Activated effector memory CD4-positive, alpha-beta T cell treated with Interleukin-2 at 50 U/mL for 16 hours (primary cell): ENCODE measurements at places on chromosomes 11 and 22.

- no peak for DNase-seq
Observed at GRCh38 chr11:76322942-76323341, 58.0 kb downstream of the THAP12 start.

DNA sequence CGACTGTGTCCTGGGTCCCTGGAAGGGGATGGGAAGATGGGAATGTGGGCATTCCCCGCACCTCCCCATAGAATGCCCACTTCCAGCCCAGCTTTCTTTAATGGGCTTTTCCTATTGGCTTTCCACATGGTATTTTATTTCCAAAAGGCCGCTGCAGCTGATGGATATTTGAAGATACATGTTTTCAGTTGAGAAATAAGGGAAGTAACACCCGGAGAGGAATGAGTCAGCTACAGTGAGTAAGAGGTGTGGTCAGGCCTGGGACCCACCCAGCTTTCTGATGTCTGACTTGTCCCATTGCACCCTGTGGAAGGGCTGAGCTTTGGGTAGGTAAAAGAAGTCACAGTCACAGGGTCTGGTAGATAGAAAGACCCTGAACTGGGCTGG lies 476.9 kb downstream of the MIAT start:
- no peak for DNase-seq

DNA sequence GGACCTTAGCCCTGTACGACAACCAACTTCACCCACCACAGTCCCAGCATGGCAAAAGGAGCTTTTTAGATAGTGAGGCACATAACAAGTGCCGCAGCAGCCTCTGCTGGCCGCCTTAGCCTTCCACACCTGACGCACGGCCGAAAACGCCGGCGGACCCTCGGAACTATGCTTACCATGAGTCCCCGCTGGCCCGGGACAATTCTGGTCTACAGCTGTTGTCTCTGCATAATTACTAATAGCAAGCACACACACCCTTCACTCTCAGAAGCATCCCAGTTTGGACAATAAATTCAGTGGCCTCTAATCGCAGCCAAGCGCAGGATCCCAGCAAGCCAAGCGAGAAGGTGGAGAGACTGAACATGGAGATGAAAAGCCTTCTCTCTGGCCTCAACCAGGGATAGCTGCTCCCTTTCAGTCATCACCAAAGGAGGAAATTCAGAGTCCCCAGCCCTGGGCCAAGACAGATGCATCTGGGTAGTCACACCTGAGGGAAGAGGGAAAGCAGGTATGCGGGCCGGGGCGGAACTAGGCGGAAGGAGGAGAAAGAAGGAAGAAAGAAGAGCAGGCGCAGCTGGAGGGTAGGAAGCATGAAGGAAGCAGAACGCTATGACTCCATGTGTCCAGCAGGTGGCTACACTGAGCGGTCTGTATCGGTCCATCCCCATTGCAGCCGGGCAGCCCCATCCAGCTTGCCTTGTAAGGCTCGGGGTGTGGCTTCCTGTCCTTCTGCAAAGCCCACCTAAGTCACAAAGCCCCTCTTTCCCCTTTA lies 40.3 kb downstream of the BUD13 start:
- peak; percentile 27 for DNase-seq

GRCh38 chr11:107157146-107157808 lies 139.0 kb upstream of the GUCY1A2 start:
- DNase-seq: no peak

GRCh38 chr22:38314933-38315822 lies 2.1 kb downstream of the CSNK1E start:
- DNase-seq: no peak

- no peak for DNase-seq
Observed at GRCh38 chr11:35029979-35030682, 108.8 kb upstream of the CD44 start.

DNA sequence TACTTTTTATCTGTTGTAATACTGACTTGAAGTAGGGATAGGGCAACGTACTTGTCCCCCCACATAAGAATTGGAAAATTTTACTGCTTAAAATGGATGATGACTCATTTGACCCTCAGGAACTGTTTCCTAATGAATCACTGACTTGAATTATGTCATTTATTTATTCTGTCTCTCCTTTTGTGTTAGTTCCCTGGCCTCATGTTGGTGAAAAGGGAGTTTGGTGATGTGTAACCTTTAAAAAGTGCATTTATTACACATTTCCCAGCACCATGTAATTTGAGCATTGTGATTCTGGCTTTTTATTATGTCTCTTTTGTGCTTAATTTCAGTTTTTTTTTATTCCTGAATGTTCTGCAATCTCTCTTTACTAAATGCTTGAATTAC lies 20.3 kb upstream of the PGM2L1 start:
- no peak for DNase-seq

- no peak for DNase-seq
Observed at GRCh38 chr11:130003717-130004001, 1.0 kb upstream of the PRDM10 start.

- no peak for DNase-seq
Observed at GRCh38 chr22:41481131-41481830, 12.4 kb downstream of the ACO2 start.

DNA sequence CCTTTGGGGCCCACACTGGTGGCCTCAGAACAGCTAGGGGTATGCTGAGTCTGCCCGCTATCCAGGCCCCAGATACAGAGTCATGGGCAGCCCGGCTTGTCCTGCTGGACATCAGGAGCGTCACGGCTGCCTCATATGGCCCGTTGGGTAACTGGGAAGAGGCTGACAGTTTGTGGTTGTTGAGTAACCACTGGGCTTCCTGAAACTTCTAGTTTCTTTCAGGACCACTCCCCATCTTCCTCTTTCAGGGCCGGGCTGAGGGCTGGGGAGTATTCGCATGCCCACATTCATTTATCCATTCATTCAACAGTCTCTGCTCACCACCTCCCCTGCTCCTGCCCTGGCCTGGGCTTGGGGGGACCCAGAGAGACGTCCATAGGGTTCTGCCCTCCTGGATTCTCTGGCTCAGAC lies 13.4 kb upstream of the P2RY2 start:
- no peak for DNase-seq

DNA sequence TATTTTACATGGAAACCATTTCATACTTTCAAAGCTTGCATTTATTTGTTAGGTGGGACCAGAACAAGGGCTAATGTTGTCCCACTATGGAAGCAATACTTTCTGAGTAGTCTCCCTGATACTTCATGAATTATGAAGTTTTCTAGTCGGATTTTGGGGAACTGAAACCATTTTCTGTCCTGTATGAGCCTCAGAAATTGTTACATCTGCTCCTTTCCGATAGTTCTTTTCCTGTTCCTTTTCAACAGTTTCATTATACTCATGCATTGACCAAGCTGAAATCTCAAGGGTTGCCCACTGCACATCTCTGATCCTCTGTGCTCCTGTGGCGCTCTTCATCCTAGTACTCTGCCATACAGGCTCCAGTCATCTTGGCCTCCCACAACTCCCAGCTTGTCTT lies 31.5 kb upstream of the GLYATL1 start:
- no peak for DNase-seq

- no peak for DNase-seq
Observed at GRCh38 chr11:285894-286220, 3.1 kb upstream of the PGGHG start.
